ENCODE measurements at places on chromosomes 3 and 15. TPM values are rescaled to one million over a fixed set of nuclear protein-coding genes. Genes with fewer than 3 reads are reported as not detected.

TBC1D23 gene
- polyA plus RNA-seq, result 12.2 TPM

KAT2B gene
- polyA plus RNA-seq, result 2.7 TPM

PSTPIP1 gene
- 85.9 TPM for polyA plus RNA-seq

CACNA2D2 gene
- polyA plus RNA-seq, result not detected

LRRN1 gene
- polyA plus RNA-seq, result 0.08 TPM

SOX14 gene
- polyA plus RNA-seq, result not detected

CLDND1 gene
- 65.3 TPM for polyA plus RNA-seq

CSPG5 gene
- polyA plus RNA-seq, result not detected

GOLGA6B gene
- polyA plus RNA-seq, result not detected

ZPLD1 gene
- not detected for polyA plus RNA-seq

MEX3B gene
- 0.05 TPM for polyA plus RNA-seq

ALG3 gene
- polyA plus RNA-seq, result 60.8 TPM

ROBO2 gene
- polyA plus RNA-seq, result not detected

DNA sequence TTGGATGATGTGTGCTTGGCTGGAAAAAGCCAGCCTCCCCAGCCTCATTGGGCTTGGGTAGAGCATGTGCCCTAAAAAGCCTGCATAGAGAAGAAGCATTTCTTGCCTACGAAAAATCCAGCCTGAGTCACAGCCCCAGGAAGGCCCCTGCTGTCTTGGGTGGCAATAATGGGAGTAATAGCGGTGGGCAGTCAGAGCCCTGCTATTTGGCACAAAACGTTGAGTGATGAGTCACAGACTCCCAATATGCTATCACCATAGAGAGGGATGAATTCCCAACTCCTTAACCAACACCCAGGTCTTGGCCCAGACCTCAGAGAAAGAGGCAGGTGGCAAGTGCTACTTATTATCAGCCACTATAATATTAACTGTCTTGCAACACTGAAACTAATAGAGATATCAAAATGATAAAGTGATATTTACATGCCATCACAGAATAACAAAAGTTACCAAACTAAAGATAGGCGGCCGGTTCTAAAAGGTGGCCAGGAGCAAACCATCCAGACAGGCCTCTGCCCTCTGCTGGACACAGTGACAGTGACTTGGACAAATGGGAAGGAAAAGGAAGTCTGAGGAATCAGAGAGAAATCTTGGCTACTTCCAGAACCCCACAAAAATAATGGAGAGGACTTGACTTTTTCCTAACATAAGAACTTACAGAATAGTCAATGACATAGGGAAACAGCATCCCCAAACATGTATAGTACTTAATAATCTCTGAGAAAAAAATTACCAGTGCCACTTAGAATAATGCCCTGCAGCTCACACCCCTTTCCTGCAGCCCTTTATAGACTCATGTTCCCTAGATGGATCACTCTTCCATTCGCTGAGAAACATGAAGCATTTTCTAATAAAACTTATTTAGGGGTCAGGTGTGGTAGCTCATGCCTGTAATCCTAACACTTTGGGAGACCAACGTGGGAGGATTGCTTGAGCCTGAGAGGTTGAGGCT lies 51.9 kb upstream of the MUC13 start:
- no peak for DNase-seq

- no peak for DNase-seq
Measured at GRCh38 chr15:93997071-93997658, 234.2 kb upstream of the MCTP2 start.

DNA sequence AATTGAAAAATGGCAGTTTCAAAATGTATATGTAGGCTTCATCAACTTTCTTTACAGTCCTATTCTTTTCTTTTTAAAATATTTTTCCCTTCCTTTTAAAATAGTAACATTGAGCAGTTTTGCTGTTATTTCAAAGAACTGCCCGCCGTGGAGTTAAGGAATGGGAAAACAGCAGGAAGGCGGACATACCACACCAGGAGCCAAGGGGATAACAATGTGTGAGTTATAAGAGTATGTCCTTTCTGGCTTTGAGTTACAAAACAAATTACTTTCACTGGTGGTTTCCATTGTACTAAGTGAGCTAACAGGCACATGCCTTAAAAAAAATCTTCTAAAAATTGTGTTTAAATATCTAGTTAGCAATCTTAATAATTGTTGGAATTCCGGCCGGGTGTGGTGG lies 37.4 kb upstream of the FBXL22 start:
- no peak for DNase-seq

DNA sequence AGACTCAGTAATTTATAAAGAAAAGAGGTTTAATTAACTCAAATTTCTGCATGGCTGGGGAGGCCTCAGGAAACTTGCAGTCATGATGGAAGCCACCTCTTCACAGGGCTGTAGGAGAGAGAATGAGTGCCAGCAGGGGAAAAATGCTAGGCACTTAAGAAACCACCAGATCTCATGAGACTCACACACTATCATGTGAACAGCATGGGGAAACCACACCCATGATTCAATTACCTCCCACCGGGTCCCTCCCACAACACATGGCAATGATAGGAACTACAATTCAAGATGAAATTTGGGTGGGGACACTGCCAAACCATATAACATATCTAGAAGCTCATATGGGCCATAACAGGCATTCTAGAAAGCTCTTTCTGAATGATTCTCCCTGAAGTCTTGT lies 190.3 kb downstream of the WNT5A start:
- DNase-seq, result no peak

- DNase-seq, result no peak
Measured at GRCh38 chr15:57916695-57917094, 148.8 kb downstream of the ALDH1A2 start.

- DNase-seq, result no peak
Measured at GRCh38 chr3:115074502-115074901, 72.6 kb downstream of the ZBTB20 start.

GRCh38 chr15:59532770-59533379 lies 78.7 kb upstream of the GCNT3 start:
- DNase-seq, result peak; percentile 55

DNA sequence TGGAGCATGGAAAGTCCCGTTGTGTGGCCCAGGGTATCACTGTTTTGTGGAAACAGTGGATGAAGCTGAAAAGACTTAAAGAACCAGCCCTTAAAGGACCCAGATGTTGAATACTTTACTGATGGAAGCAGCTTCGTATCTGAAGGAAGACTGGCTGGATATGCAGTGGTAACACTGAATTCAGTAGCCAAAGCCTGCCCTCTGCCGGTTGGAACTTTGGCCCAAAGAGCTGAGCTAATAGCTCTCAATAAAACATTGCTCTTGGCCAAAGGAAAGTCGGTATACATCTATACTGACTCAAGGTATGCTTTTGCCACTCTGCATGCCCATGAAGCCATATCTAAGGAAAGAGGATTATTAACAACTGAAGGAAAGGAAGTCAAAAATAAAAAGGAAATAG lies 885.4 kb downstream of the PDCD6IP start:
- DNase-seq, result no peak

GRCh38 chr3:160643994-160644393 lies 33.0 kb upstream of the ARL14 start:
- DNase-seq, result no peak

DNA sequence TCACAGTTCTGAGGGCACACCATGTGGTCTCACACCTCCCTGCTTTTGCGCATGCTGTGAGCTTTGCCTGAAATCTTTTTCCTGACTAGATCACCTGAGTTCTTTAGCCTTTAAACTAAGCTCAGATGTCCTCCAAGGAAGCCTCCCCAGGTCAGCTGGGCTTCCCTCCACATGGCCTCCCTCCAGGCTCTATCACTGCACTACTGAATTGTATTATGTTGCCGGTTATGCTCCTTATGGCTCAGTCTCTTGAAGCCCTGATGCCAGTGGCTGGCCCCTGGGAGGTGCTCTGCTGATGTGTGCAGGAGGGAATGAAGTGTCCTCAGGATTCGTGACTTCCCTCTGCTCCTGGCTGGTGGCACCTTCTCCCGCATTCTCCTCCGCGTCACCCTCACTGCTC lies 93.3 kb upstream of the BLM start:
- DNase-seq, result no peak

DNA sequence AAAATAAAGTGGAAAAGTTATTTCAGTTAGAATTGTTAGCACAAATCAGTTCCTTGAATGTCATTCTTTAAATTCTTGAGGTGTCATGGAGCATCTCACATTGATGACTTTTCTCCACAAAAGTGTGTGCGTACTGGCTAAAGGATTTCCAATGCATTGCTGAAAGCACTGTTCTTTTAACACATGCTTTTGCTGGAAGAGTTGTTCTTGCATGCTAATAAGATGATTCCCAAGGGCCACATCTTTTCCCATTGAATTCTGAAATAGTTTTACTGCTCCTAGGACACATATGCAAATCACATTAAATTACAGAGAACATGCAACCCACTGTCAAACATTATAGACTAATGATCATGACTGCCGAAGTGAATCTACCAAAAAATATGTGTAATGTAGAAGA lies 516.3 kb upstream of the CADM2 start:
- no peak for DNase-seq

- DNase-seq, result peak; percentile 81
Measured at GRCh38 chr3:50347187-50347813, 1.8 kb upstream of the ZMYND10 start.

GRCh38 chr3:174863488-174863887 lies 4.4 kb downstream of the NAALADL2 start:
- no peak for DNase-seq

- DNase-seq, result no peak
Measured at GRCh38 chr15:47577000-47577399, 140.3 kb upstream of the SEMA6D start.

DNA sequence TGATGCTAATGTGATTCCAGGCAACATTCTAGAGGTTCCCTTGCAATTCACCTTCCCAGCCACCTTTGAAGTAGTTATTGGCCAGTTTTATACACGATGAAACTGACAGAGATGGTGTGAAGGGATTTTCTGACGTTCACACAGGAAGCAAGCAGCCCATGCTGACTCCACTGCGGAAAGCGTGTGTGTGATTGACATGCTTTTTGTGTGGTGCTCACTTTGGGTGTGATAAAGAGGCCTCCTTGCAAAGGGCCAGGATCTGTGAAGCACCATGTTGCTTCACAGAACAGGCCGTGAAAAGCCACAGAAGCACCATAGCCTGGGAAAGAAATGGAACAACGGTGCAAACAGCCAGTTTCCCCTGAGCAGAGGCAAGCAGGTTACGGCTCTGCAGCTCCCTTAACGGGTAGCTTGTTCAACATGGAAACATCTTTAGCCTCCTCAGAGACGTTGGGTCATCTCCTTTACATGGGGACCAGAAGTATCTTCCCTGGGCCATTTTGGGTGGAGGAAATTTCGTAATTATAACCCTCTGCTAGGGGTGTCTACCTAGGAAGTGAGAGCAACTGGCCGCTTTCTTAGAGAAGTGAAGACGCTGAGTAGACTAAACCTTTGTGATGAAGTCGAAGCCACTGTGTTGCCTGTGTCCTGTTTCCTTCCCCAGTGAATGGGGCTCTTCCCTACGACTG lies 108.5 kb downstream of the APBA2 start:
- DNase-seq, result no peak

- peak; percentile 90 for DNase-seq
Measured at GRCh38 chr15:96586901-96587300, 256.4 kb downstream of the NR2F2 start.

- DNase-seq, result no peak
Measured at GRCh38 chr3:111151438-111151837, 79.8 kb downstream of the NECTIN3 start.

DNA sequence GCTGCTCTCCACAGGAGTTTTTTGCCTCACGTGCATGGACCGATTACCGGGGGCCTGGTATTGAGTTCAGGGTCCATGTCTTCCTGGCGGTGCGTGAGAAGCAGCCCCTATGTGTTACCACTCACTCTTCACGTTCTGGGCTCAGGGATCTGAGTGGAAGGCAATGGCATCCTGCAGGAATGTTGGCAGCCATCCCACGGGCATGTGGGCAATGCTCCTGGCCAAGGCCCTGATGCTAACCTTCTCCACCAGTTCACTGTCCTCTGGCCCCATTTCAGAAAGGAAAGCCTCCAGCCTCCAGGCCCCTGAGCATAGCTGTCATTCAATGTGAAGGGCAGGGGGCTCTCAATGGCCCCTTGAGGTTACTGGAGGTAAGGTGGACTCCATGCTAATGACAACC lies 43.0 kb upstream of the KY start:
- no peak for DNase-seq

DNA sequence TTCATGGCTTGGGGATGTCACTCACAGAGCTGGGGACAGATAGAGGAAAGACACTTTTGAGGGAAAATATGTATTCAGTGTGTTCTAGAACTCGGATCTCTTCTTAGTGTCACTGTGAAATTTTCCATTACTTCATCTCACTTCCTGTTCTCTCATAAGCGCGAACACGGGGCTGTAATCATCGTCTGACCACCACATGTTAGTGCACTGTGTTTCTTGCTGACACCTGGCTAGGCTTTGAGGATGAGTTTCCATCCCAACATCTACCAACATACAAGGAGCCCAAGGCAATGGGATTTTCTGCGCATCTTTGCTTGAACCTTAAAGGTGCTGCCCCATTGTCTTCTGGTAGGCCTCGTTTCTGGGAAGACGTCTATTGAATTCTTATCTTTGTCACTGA lies 84.0 kb downstream of the LIPC start:
- DNase-seq, result peak; percentile 74

DNA sequence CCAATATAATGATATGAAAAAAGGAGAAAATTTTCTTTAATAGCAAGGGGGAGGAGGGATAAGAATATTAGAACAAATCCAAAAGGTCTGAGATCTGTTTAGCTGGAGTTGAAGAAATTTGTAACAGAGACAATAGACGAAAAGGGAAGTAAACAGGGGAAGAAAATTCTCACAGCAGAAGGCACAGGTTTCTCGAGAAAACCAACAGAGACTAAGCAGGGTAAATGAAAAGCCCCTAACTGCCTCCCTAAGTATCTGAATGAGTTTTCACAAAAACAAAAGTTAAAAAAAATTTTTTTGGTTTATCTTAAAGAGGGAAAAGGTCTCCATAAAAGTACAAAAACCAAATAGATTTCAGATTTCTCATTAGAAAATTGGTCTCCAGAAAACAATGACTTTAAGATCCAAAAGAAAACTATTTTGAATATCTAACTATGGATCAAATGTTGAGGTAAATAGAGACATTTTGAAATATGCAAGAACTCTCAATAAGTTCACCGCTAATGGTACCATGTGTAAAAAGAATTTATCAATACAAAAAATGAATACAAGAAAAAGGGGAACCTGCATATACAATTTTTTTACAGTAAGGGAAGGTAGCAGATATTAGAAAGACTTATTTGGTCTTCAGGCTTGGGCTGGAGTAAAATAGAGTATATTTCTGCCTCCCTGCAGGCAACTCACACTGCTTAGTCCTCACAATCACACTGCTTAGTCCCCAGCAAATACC lies 23.9 kb upstream of the NEK10 start:
- no peak for DNase-seq

GRCh38 chr3:42847731-42848130 lies 27.9 kb downstream of the CYP8B1 start:
- no peak for DNase-seq

- DNase-seq, result peak; percentile 83
Measured at GRCh38 chr3:129195731-129196256, 12.1 kb upstream of the CNBP start.

- DNase-seq, result no peak
Measured at GRCh38 chr15:83174891-83175290, 32.7 kb downstream of the HDGFL3 start.

DNA sequence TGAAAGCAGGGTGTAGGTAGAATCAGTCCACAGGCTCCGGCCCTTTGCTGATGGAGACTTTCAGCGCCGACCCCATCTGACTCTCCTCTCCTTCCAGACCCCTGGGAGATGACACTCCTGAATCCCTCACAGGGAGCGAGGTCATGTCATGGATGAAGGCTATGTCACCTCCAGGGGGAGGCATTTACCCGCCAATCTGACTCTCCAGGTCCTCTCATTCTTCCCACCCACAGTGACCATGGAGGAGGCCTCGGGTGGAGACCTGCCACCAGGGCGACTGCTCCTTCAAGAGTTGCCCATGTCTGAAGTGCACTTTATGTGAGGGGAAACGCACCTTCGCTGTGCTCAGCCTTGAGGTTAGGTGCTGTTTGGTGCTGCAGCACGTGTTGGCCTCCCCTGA lies 112.7 kb downstream of the KLF13 start:
- peak; percentile 40 for DNase-seq

Measured in CD14-positive monocyte (primary cell).